ENCODE measurements at places on chromosomes 5 and 9.

DNA sequence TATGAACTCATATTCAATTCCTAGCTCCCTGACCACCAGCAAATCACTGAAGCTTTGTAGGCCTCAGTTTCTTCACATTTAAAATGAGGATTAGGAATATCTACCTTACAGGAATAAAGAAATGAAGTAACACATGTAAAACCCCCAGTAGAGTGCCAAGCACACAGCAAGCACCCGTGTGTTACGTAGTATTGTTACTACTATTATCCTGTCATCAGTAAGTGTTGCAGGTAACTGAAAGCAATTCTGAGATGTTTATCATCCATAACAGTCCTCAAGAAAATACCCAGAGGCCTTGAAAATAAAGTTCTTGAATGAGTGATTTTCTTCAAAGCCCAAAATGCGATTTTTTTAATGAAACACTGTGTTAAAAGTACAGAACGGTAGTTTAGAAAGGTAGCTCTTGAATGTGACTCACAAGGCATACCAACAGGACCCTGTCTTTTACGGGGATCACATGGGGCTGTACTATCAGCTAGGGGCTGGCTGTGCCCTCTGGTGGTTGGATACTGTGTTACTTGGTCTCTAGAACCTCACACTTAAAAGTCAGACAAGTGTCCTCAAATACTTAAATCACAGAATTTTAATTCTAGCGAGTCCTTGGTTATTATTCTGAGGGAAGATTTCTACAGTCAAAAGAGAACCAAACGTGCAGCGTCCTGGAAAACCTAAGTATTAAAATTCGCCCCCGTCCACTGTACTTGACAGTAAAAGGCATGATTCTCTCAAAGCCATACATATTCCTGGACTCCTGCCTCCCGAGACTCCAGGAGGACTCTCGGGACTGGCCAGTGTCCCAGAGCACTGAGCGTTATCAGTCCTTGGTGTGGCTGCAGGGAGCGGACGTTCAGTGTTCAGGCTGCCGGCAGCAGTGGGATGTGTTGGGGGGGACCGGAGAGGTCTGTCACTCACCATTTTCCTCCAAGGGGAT, 725 bp downstream of the NDUFB6 start:
- DNase-seq, result no peak

DNA sequence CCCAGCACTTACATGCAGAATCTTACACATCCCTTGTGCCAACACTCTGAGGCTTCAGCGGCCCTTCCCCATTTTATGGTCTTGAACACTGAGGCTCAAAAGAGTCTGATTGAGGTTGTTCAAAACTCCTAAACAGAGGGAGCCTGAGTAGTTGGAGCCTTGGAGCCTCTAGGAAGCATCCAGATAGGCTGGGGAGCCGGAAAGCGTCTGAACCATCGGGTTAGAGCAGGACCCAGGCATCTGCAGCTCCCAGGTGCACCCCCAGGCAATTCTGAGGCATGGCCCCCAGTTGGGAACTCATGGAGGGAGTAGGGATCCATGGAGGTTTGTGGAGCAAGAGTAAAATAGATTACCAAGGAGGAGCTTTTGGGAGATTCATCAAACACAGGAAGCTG, 3.8 kb downstream of the OLFML2A start:
- no peak for DNase-seq

- DNase-seq, result no peak
These were observed 12.6 kb upstream of the TNIP1 start for GRCh38 chr5:151093476-151093889.

GRCh38 chr9:120532475-120532874, 47.5 kb downstream of the CDK5RAP2 start:
- DNase-seq, result no peak

DNA sequence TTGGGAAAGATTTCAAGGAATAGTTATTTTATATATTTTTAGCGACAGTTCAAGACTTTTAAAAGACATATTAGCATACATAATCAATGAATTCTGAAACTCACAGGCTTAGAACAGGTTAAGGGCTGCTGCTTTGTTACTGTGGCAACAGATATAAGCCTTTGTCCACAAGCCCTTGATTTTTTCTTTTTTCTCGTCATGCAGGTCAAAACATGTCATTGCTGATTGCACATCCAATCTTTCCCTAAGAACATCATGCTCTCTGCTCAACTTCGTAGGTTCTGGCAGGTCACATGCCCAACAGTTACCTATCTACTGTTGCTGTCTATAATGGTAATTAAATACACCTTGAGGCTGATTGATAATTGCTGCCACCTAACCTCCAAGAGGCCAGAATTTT, 172.5 kb upstream of the PTPRD start:
- DNase-seq, result no peak

- DNase-seq, result no peak
These were observed 10.3 kb downstream of the GOLPH3 start for GRCh38 chr5:32163785-32164184.

DNA sequence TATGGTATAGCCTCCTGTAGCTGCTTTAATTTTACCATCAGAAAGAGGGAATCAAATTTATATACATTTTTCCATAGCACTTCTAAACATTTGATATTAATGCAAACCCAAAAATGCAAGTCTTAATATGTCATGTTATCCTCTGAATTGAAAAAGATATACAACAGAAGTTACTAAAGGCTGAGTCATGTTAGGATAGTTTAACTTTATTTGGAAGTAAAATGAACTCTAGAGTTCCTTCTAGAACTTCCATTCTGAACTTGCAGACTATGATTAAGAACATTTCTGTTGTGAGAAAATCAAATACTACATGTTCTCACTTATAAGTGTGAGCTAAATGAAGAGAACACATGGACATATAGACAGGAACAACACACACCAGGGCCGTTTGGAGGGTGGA, 317.3 kb upstream of the PRR16 start:
- DNase-seq, result no peak

DNA sequence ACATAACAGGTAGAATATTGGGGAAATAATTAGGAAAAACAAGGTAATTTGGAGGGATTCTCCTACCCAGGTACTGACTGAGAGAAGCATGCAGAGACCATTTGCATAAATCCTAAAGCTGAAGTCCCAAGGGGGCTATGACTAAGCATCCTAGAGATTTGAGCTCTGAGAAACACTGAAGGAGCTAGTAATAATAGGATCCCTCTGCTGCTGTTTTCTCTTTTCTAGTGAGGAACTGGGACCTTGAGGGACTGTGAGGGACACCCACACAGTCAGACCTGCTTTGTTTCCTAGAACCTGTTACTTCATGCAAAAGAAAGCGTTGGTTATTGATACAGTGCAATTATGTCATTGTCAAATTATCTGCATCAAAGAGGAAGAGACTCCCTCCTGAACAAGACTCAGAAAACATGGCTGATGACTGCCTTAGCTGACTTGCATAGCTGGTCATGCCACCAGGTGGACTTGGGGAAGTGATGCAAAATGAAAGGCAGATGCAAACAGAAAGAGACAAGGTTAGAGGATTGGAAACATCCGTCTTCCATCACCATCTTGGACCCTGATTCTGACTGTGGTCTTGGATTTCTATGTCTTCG, 335.4 kb downstream of the NTRK2 start:
- no peak for DNase-seq

GRCh38 chr5:41827792-41828191, 42.4 kb downstream of the OXCT1 start:
- DNase-seq, result no peak

DNA sequence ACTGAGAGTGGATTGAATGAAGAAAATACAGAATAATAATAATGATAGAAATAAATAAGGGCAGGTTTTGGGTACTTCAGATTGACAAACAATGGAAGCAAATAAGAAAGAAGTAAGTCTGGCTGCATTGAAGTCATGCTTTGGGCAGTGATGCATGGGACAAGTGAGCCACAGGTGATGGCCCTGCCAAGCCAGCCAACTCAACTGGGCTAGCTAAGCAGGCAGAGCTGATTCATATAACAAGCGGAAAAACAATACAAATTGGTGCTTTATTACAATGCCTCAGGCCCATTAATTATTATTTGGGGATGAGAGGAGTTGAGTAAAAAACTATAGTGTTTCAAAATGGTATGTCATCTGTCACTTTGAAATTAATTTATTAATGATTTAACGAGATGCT, 502.0 kb downstream of the CDH12 start:
- no peak for DNase-seq

DNA sequence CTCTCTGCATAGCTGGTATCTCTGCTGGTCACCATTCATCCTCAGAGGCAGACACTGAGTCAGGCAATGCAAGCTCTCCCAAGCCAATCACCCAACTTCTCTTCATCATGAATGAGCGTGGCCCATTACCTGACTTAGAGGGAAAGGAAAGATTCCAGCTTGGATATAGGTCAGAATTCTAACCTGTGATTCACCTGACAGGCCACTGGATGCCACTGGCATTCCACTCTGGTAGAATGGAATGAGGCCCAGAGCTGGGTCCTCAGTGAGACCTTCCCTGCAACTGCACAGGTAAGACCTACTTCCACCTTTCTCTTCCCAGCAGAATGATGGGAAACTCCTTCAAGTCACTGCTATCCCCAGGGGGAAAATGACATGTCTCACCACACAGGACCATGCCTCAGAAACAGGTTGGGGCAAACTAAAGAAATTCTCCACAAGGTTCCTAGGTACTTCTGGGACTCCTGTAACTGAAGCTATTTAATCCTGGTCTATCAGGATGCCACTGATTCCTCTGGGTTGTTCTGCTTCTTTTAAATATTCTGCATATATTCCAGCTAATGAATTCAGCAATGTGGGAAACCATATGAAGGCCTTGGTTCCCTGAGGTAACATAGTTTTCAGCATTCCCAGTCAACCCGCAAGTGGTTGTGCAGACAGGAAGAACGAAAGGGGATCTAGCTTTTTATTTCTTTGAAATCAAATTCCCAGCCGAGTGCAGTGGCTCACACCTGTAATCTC, 62.0 kb downstream of the SUSD1 start:
- no peak for DNase-seq

DNA sequence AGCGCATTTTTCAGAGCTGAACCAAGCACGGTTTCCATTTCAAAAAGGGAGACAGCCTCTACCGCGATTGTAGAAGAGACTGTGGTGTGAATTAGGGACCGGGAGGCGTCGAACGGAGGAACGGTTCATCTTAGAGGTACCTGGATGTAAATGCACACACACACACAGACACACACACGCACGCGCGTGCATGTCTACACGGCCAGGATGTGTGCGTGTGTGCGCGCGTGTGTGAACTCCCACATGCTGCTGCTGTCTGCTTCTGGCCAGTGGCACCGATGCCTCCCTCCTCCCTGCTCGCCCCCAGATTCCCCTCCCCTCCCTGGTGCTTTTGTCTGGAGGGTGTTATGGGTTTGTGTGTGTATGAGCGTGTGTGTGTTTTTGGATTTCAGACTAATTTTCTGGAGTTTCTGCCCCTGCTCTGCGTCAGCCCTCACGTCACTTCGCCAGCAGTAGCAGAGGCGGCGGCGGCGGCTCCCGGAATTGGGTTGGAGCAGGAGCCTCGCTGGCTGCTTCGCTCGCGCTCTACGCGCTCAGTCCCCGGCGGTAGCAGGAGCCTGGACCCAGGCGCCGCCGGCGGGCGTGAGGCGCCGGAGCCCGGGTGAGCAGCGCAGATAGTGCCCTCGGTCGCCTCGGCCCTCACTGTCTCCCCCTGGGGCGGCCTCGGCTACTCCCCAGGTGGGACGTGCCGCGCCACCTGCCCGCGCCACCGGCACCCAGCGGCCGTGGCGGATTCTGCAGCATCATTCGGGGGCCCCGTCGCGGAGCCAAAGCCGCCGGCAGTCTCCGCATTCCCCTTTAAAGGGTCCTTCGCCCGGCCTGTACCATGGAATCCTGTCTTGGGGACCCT, at the start of gene NTRK2:
NTRK2 (plus strand) TSS at position 442 of the 850 bp plus-strand sequence. CDS start 1,020 bp downstream, outside the sequence.
- no peak for DNase-seq

GRCh38 chr5:34028349-34028748, 14.7 kb downstream of the C1QTNF3 start:
- DNase-seq, result no peak

Measured in SHP77 treated with DMSO at 0.1 percent for 48 hours (cell line).